ENCODE measurements at places on chromosomes 2 and 18.

GRCh38 chr2:197777823-197778407, 7.2 kb downstream of the BOLL start:
- peak; percentile 56 for DNase-seq

DNA sequence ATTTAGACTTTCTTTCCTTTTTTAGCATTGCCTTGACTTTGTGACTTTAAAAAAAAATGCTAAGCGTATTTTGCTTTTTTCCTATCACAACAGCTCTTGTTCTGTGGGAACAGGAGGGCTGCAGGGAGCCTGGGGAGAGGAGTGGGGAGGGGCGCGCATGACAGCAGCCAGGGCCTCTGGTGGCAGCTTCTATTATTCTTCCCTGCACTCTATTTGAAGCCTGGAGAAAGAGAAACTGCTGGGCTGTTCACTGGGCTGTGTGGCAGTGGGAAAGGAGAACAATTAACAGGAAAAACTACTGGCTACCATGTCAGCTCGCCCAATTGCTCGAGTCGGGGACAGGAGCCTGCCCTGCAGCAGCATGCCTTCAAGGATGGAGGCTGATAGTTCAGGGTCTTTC, 119.0 kb upstream of the ZBTB14 start:
- no peak for DNase-seq

DNA sequence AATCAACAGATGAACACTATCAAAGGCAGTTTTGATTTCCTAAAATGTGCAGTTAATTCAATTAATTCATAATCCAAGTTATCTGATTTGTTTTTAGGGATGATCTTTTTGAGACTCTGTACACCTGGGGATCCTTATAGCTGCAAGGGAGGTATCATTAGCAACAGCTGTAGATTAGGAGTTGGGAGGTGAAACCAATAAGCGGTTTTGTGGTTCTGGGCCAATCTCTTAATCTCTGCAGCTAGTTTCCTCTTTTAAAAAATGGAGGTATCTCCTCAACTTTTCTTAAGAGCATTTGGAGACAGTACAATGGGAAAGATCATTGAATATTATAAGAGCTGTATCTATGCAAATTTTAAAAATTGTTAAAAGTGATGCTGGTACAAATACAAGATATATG, 126.0 kb downstream of the MC4R start:
- DNase-seq = peak; percentile 38

DNA sequence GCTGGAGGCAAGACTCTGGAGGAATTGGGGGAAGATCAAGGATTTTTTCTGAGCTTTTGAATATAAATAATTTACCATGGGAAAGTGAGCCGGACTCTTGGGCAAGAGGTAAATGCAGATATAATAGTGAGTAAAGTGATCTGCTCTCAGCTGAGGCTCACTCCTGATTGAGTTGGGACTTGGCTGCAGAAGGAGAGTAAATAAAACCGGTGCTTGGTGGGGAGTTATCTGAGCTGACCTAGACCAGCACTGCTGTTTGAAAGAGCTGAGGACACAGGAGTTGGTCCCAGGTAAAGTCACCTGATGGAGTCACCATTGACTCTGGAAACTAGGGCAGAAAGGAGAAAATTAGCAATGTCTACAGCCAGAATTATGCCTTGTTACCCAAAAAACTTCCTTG, 57.3 kb upstream of the LRPPRC start:
- DNase-seq = no peak

Measured in common myeloid progenitor, CD34-positive (primary cell).